A549 treated with GW870086 at 1 μM for 4 hours (cell line): ENCODE measurements at places on chromosomes 11 and 22. TPM values are rescaled to one million over a fixed set of nuclear protein-coding genes. Genes with fewer than 3 reads are reported as not detected.

Gene OR2AT4
- total RNA-seq = not detected in 5 replicates

Gene CELF1
- total RNA-seq = 41.4 to 50.5 TPM (median 49.2 TPM) in 5 replicates

Gene LIMK2
- total RNA-seq = 6.6 to 9.9 TPM (median 7.9 TPM) in 5 replicates

Gene UBE4A
- 8.0 to 11.4 TPM (median 9.9 TPM) in 5 replicates for total RNA-seq

Gene MMP8
- not detected in 5 replicates for total RNA-seq

Gene ACR
- 0.11 to 0.14 TPM in 2 of 5 replicates, not detected in the others for total RNA-seq

Gene FOSL1
- total RNA-seq = 125 to 190 TPM (median 143 TPM) in 5 replicates

Gene TSKU
- 122 to 166 TPM (median 153 TPM) in 5 replicates for total RNA-seq

Gene FERMT3
- 0.64 to 3.3 TPM (median 1.0 TPM) in 5 replicates for total RNA-seq

Gene IL18
- total RNA-seq = 92.0 to 107 TPM (median 99.7 TPM) in 5 replicates

Gene STX5
- total RNA-seq = 17.8 to 25.6 TPM (median 24.5 TPM) in 5 replicates

Gene GRAP2
- total RNA-seq = not detected in 5 replicates

Gene OR8B3
- total RNA-seq = not detected in 5 replicates

Gene GRIK4
- not detected in 5 replicates for total RNA-seq

Gene RIBC2
- 1.4 to 2.3 TPM (median 1.7 TPM) in 5 replicates for total RNA-seq

Gene DRD2
- total RNA-seq = not detected in 5 replicates

Gene OR52L1
- total RNA-seq = not detected in 5 replicates

Gene FAT3
- 0.21 to 0.87 TPM (median 0.59 TPM) in 5 replicates for total RNA-seq

Gene AGBL2
- 0.86 to 2.0 TPM (median 1.00 TPM) in 5 replicates for total RNA-seq

Gene OR51B4
- total RNA-seq = not detected in 5 replicates

Gene OR51I1
- not detected in 5 replicates for total RNA-seq

Gene A4GALT
- 15.2 to 24.7 TPM (median 24.1 TPM) in 5 replicates for total RNA-seq

Gene OR52I1
- not detected in 5 replicates for total RNA-seq

Gene GLYAT
- total RNA-seq = not detected in 5 replicates

Gene C11orf87
- total RNA-seq = 0.07 TPM in 1 of 5 replicates, not detected in the others

Gene PARVA
- 24.6 to 26.9 TPM (median 25.9 TPM) in 5 replicates for total RNA-seq

Gene ENTHD1
- not detected in 5 replicates for total RNA-seq

Gene RAB3IL1
- 12.8 to 15.7 TPM (median 14.5 TPM) in 5 replicates for total RNA-seq

Gene SLC29A2
- total RNA-seq = 3.5 to 5.7 TPM (median 5.3 TPM) in 5 replicates

Gene ANO1
- 2.7 to 3.2 TPM (median 2.9 TPM) in 5 replicates for total RNA-seq

Gene SIDT2
- total RNA-seq = 4.8 to 6.5 TPM (median 5.0 TPM) in 5 replicates

Gene SHANK2
- 6.3 to 10.5 TPM (median 8.3 TPM) in 5 replicates for total RNA-seq

Gene MAJIN
- total RNA-seq = not detected in 5 replicates

Gene TYR
- not detected in 5 replicates for total RNA-seq

Gene KLHDC7B
- total RNA-seq = not detected in 5 replicates

Gene APOBEC3B
- total RNA-seq = 26.1 to 31.0 TPM (median 29.1 TPM) in 5 replicates

Gene SLC22A9
- not detected in 5 replicates for total RNA-seq

Gene CCDC87
- 0.21 to 0.68 TPM (median 0.53 TPM) in 5 replicates for total RNA-seq

Gene POGLUT3
- total RNA-seq = 9.1 to 11.6 TPM (median 10.8 TPM) in 5 replicates

Gene TMEM191C
- 0.49 to 1.5 TPM (median 0.74 TPM) in 5 replicates for total RNA-seq

Gene PRSS23
- 315 to 463 TPM (median 434 TPM) in 5 replicates for total RNA-seq

Gene JOSD1
- 25.4 to 30.0 TPM (median 29.3 TPM) in 5 replicates for total RNA-seq

Gene NAALAD2
- not detected in 5 replicates for total RNA-seq

Gene SLC1A2
- total RNA-seq = 0.01 to 0.09 TPM (median 0.05 TPM) in 5 replicates

Gene CHADL
- total RNA-seq = not detected in 5 replicates

Gene OR2AG2
- 0.03 TPM in 2 of 5 replicates, not detected in the others for total RNA-seq

Gene LRP4
- 7.5 to 9.6 TPM (median 8.7 TPM) in 5 replicates for total RNA-seq

Gene ADAMTS8
- 0.26 to 0.52 TPM (median 0.47 TPM) in 5 replicates for total RNA-seq

Gene HIKESHI
- total RNA-seq = 38.5 to 43.6 TPM (median 40.7 TPM) in 5 replicates

Gene RANGAP1
- total RNA-seq = 68.6 to 88.5 TPM (median 87.4 TPM) in 5 replicates

Gene NXPE2
- total RNA-seq = not detected in 5 replicates

Gene IPO7
- total RNA-seq = 76.4 to 105 TPM (median 101 TPM) in 5 replicates

Gene SOX10
- not detected in 5 replicates for total RNA-seq

Gene CBLIF
- not detected in 5 replicates for total RNA-seq

Gene ESAM
- 12.0 to 17.2 TPM (median 13.7 TPM) in 5 replicates for total RNA-seq

Gene OR8G1
- total RNA-seq = not detected in 5 replicates

Gene SRRD
- total RNA-seq = 20.6 to 23.3 TPM (median 22.9 TPM) in 5 replicates

Gene OR52E8
- total RNA-seq = not detected in 5 replicates

Gene TMEM121B
- 0.10 to 0.19 TPM (median 0.15 TPM) in 5 replicates for total RNA-seq
